ENCODE measurements at places on chromosomes 1 and 21.

- no peak for DNase-seq
Observed at GRCh38 chr1:1630965-1631781, 800 bp upstream of the MMP23B start.

DNA sequence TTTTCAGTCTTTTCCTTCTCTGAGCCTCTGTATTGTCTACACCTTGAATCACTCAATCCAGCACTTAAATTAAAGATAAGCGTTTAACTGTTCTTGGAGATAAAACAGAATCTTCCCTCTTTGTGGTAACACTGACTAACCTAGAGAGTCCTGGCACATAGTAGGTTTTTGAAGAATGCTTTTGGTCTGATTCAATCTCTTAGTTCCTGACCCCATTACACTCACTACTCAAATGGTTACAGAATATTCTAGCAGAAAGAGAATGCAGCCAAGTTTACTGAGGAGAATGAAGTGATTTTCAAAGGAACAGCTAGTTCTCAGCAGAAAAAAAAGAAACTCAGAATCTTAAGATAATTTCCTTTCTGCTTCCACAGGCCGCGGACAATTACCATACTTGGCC lies 309.2 kb upstream of the PRMT6 start:
- DNase-seq, result no peak

DNA sequence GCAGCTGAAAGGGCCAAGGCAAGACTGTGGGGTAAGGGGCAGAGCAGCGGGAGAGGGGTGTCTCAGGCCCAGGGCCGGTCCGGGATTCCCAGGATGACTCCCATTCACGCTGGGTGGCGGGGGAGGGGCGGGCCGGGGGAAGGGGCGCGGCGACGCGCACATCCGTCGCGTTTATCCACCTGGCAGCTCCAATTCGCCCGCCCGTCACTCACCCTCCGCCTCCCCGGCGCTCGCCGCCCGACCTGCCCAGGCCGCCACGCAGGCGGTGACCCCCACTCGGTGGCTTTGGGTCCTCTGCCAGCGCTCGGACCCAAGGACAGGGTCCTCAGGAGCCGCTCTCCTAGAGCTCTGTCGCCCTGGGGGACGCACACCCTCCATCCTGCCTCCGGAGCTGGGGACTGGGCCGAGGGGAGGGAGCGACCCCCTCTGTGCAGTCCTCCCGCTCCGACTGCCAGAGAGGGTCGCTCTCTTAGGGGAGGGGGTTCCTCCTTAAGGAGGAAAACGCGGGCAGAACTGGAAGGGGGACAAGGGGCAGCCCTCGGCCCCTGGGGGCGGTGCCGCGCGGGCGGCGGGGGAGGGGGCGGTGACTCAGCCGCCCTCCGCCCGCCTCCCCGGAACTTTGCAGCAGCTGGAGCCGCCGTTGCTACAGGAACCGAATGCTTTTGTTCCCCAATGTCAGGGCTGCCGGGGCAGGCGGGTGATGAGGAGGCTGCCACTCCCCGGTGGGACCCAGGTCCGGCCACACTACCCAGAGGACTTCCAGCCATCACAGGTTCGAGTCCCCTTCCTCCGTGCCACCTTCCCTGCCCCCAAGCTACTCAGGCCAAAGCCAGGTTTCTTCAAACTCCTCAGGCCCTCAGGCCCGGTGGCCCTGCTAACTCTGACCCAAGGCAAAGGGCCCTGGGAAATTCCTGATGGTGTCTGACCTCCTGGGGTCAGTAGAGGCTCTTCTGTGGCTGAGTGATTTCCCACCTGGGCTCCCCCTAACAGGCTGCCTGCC lies 3.4 kb downstream of the ADGRB2 start:
- no peak for DNase-seq

DNA sequence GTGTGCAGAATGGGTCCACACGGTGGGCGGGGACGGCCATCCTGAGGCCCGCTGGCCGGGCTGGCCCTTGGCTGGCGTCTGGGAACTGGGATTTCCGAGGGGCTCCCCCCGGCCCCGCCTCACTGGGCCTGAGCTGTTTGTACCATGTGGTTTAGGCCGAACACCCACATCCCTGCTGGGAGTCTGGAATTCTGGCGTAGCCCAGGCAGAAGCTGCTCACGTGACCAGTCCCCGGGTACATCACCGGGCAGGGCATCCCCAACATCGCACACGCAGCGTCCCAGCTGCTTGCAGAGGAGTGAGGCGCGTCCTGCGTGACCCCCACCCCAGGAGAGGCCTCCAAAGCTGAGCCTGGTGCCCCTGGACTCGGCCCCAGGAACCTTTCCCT lies 2.1 kb downstream of the KRTAP10-7 start:
- no peak for DNase-seq

DNA sequence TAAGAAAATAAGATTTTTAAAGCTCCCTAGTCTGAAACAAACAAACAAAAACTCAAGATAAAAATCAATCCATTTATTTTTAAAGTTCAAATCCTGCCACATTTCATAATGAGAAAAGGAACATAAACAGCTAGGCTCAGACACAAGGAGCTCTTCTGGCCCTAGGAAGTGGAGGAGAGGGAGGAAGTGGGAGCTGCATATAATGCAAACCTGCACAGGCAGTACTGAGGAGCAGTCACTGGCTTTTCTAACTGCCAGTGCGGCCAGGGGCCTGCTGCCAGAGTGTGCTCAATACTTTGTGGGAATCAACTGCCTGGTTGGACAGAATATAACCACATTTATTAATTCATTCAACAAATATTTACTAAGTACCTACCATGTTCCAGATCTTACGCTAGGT lies 139.8 kb upstream of the SPATA6 start:
- no peak for DNase-seq

GRCh38 chr1:192485692-192486436 lies 89.7 kb upstream of the RGS1 start:
- DNase-seq, result no peak

DNA sequence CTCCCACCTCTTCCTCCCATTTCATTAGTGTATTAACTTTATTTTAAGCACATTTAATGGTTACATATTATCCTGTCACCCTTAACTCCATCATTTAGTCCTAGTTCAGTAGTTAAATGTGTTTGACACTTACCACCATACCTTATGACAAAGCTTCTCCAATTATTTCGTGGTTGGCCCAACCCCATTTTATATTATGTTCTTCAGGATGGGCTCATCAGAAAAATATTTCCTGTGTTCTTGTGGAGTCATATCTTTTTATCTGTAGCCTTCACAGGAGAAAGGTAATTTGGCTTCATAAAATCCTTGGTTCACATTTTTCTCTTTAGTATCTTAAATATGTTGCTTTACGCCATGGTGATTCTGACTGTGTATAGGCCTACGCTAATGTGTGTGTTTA lies 142.3 kb upstream of the COL6A1 start:
- DNase-seq, result no peak

DNA sequence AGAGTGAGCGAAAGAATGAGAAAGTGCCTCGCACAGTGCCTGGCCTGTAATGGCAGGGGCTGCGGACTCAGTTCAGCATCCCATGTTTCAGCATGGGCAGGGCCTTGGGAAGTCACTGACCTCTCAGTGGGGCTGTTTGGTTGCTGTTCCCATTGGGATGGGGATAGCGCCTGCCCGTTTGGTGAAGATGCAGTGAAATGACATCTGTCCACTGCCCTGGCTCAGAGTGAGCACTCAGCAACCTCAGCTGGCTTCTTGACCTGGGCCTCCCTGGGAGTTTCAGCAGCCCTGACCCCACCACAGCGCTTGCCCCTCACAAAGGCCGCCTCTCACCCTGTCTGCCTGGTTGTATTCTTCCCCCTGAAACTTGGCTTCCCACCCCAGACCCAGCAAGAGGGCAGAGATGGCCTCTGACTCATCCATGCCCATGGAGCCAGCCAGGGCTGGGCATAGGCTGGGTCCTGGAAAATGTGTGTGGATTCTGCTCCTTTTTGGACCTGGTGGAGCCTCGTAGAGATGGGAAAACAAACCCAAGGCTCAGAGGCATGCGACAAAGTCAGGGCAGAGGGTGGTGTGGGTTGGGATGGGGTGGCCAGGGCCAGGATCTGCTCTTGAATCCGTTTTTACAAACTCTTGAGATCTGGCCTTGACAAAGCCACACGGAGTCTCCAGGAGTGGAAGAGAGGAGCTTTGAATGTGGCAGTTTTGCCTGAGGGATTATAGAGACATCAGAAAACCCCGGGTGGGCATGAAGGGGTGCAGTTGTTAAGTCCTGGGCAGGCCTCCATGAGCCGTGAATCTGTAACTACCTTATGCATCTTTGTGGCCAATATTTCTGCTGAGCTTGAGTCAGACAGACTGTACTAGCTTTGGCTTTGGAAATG lies 1.2 kb downstream of the XKR8 start:
- DNase-seq, result no peak

GRCh38 chr1:77557053-77557452 lies 125.4 kb downstream of the ZZZ3 start:
- DNase-seq, result no peak

DNA sequence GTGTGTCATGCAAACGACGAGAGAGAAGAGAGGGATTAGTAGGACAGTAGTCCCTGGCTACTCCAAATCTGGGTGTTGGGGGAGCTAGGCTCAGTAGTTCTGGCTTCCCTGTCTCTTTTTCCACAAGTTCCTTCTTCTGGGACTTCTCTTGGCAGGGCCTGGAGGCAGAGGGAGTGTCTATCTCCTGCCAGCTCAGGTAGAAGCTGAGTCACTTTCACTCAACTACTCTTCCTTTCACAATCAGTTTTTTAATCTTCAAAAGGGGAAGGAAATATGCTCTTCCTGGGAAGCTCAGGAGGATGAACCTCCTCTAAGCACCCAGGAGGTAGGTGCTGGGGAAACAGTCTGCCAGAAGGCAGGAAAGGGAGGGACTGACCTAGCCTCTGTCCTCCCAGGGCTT lies 35.2 kb upstream of the MAGOH start:
- DNase-seq, result no peak

GRCh38 chr1:175376194-175376593 lies 183.6 kb upstream of the KIAA0040 start:
- no peak for DNase-seq

DNA sequence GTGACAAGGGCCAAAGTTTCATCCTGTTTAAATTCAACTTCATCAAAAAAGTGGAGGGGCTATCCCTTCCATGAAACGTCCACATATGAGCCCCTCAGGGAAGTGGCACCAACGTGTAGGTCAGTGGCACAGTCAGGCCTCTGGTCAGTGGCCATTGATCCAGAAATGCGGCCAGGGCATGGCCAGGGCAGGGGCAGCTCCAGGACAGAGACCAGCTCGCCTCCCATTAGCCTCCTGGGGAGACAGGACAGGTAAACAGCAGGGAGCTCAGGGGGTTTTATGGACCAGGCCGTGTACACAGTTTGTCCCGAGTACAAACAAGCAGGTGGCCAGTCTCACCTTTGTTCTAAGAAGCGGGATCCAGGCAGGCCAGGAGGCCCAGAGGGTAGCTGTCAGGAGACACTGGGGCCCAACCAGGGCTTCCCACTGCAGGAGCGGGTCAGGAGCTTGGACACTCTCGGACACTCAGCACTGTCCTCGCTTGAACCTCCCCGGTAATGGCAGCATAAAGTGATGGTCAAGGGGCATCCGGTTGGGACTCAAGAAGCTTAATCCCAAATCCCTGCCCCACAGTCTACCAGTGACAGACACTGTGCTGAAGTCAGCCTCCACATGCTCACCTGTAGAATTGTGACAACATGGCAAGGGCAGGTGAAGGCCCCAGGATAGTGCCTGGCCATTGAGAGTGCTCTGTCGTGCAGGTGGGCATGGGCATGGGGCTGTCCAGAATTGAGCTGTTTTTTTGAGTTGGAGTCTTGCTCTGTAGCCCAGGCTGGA lies 144.1 kb upstream of the ERRFI1 start:
- DNase-seq, result no peak

- no peak for DNase-seq
Observed at GRCh38 chr1:7047866-7048265, 262.6 kb downstream of the CAMTA1 start.

GRCh38 chr1:96508233-96508632 lies 213.4 kb upstream of the PTBP2 start:
- no peak for DNase-seq

GRCh38 chr1:207890136-207890738 lies 20.7 kb downstream of the CD34 start:
- no peak for DNase-seq

- no peak for DNase-seq
Observed at GRCh38 chr21:31503939-31504338, 155.6 kb upstream of the SOD1 start.

DNA sequence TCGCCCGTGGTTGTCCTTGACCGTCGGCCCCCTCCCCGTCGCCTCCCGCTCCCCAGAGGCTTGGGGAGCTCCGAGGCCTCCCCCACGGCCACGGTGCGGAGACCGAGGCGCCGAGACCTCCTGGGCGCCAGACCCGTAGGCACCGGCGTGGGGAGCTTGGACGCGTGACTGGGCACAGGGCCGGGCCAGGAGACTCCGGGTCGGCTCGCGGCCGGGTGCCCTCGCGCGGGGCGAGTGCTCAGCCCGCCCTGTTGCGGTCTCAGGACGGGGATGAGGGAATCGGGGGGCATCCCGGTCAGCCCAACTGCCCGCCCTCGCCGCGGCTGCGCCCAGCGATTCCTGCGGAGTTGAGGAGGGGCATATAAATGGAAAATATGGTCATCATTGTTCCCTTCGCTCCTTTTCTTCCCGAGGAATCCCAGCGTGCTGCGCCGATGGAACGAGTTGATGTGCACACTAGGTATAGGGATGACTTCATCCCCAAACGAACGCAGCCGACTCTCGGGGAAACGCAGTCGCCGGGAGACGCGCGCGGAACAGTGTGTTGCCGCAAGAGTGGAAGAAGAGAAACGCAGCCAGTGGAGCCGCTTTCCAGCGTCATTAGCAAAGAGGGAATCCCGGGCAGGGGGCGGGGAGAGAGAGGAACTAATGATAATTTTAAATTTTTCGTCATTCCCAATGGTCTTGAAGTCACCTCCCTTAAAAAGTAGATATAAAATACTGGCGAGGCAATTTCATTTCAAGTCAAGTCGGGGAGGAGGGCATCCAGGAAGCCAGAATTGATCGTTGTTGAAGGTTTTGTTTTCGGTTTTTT lies 747 bp upstream of the ENAH start:
- no peak for DNase-seq

- no peak for DNase-seq
Observed at GRCh38 chr1:245182028-245182427, 27.2 kb downstream of the KIF26B start.

DNA sequence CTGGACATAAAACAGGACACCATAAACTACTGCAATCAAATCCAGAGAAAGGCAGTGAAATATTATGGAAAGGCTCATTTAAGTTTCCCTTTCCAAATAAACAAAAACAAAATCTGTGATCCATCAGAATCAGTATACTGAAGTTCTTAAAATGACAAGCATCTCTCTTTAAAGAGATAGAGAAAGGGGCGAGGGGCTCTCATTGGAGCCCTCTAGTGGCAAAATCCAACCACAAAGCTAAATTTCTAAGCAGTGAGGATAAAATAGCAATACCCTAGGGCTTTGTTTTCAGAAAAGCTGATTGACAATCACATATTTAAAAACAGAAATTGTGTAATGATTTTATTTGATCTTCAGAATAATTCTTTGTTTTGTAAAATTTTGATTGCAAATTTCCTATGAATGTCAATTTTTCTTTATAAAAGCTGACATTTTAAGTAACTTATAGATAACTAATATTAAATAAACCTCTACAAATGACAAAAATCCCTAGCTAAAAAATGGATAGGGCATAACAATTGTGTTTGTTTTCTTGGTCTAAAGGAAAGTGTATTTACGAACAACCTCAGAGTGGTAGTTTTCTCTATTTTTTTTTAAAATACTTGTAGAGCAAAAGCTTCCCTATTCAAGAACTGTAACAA lies 138.2 kb downstream of the COL24A1 start:
- peak; percentile 9 for DNase-seq
